Hepatocyte (in vitro differentiated cells): ENCODE measurements at places on chromosomes 1 and 21.

DNA sequence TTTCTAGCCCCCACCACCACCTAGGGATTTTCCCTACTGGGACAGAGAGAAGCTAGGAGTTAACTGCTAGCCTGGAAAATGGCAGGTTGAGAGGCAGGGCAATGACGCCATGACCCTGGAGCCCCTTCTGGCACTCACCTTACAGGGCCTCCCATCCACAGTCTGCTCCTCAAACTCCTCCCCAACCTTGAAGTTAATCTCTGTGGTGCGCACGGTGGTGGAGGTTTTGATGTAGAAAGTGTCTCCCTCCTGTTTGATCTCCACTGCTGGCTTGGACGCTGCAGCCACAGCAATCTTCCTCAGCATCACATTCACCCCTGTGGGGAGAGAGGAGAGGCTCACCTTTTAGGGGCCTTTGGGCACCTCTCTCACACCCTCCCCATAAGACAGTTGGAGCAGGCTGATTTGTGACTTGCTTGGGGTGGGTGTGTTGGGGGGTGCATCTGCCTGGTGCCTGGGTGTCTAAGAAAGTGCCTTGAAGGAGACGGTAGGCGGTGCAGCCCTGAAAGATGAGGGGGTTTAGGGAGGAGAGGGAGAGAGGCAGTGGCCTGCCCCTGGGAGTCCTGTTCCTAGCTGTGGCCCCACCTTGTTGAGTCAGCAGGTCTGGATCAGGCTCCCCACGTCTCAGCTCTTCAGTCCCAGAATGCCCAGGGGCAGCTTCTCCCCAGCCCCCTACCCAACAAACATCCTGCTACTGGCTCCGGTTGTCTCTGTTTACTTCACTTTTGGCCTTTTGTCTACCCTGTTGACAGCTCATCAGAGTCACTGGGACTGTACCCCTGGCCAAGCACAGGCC is 4.4 kb downstream of the CRABP2 start:
- H3K27me3 ChIP-seq: no peaks in the 10 kb centered on the region
- H3K4me1 ChIP-seq: peaks cover 30% of the 10 kb centered on the region
- no peak for DNase-seq

GRCh38 chr1:18299441-18300338 is 181.0 kb upstream of the KLHDC7A start:
- no peak overlapping the region for H3K27ac ChIP-seq
- no peak overlapping the region for H3K4me3 ChIP-seq
- peaks cover 35% of the 10 kb centered on the region for H3K27me3 ChIP-seq
- H3K4me1 ChIP-seq: no peaks in the 10 kb centered on the region
- DNase-seq: peak; percentile 40
- H3K36me3 ChIP-seq: no peaks in the 10 kb centered on the region

DNA sequence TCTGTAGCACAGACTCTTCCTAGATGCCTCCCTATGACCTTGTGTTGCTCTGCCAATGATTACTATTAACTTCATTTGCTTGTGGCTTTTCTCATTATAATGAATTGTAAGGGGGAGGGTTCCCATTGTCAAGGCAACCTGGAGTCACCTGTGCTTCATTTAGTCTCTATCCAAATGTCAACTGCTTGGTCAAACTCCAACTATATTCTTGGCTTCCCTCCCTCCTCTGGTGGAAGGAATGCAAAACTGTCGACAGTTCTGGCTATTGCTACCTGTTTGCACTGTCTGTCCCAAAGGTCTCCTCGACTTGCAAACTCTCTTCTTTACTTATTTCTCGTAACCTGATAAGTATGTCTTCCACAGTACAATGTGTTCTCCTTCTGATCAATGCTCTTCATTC is 100.3 kb downstream of the CACNA1E start:
- peak; percentile 64 for DNase-seq
- no peaks in the 10 kb centered on the region for H3K27me3 ChIP-seq
- no peaks in the 10 kb centered on the region for H3K36me3 ChIP-seq
- no peak overlapping the region for H3K27ac ChIP-seq
- no peak overlapping the region for H3K4me3 ChIP-seq

DNA sequence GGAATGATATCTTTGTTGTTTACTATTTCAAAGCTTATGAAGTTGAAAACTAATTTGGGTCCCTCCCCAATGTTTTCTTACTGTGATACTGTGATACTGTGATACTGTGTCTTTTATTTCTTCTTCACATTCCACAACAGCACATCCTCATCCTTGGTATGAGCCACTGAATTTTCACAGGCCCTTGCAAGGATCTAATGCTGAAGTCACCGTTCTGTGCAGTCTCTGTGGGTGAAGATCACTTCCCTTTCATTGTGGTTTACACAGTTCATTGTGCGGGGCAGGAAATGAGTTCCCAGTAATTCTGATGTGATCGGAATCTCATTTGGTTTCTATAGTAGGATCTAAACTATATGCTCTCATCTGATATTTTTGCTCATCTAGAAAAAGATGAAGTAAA is 32.1 kb upstream of the PAXBP1 start:
- H3K27ac ChIP-seq: no peak overlapping the region
- no peaks in the 10 kb centered on the region for H3K27me3 ChIP-seq

- H3K27me3 ChIP-seq: no peaks in the 10 kb centered on the region
- H3K36me3 ChIP-seq: no peaks in the 10 kb centered on the region
- DNase-seq: no peak
- H3K4me3 ChIP-seq: no peak overlapping the region
- no peak overlapping the region for H3K27ac ChIP-seq
Measured at GRCh38 chr1:43510621-43511020, 20.1 kb upstream of the PTPRF start.

DNA sequence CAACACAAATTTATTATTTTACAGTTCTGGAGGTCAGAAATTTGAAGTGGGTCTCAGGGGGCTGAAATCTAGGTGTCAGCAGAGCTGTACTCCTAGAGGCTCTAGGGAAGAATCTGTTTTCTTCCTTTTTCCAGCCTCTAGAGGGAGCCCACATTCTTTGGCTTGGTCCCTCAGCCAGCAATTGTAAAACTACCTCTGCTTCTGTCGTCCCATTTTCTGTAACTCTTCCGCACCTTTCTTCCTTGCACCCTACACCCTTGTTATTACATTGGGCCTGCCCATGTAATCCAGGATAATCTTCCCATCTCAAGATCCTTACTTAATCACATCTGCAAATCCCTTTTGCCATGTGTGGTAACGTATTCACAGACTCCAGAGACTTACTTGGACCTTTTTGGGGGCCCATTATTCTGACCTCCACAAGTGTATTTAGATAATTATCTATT is 24.8 kb upstream of the THEM4 start:
- DNase-seq: peak; percentile 81
- no peak overlapping the region for H3K4me3 ChIP-seq
- H3K27ac ChIP-seq: peak overlapping the region; percentile 85
- H3K36me3 ChIP-seq: no peaks in the 10 kb centered on the region
- peaks cover 18% of the 10 kb centered on the region for H3K4me1 ChIP-seq

DNA sequence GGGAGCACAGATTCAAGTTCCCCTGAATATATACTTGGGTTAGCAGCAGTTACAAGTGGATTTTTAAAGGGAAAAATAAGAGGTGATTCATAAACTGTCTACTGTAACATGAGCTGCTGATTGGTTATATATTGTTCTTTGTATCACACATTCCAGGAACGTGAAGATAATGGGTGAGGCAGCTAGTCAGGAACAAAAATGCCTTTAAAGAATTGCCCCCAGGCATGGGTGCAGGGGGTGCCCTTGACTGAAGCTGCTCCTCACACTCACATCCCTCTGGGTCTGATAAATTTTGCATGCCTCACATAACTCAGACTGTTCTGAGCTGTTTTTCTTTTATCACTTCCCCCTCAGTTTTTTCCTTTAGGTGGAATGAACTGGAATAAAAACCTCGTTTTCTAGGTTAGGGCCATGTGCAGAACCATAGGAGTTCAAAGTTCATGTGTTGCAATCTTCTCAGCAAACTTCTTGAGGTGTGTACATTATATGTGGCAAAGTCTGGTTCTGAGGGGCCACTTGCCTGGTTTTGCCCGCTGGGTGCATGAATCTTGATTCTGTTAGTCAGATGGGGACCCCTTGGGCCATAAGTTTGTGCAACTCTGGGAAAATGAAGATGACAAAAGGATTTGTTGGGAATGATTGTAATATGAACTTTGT is 21.1 kb downstream of the TBX19 start:
- no peak overlapping the region for H3K4me3 ChIP-seq
- H3K27me3 ChIP-seq: no peaks in the 10 kb centered on the region
- H3K4me1 ChIP-seq: peaks cover 19% of the 10 kb centered on the region
- peak overlapping the region; percentile 80 for H3K27ac ChIP-seq
- DNase-seq: peak; percentile 41

GRCh38 chr1:174433451-174433850 is 14.3 kb upstream of the GPR52 start:
- no peaks in the 10 kb centered on the region for H3K36me3 ChIP-seq
- no peak for DNase-seq
- no peaks in the 10 kb centered on the region for H3K27me3 ChIP-seq

DNA sequence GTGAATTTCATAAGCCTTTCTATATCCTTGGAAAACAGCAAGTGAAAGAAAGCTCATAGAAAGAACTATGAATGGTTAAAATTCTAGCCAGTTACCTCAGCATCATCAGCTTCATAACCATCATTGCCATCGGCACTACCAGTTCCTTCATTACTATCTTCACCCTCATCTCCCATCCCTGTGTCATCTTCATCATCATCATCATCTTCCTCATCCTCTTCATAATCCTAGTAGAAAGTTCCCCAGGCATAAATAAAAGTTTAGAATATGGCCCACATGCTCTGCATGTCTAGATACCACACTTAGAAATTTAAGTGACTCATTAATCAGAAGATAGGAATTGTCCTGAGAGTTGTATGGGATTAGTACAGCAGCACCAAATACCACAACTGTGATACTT is 49.0 kb downstream of the TPR start:
- no peak overlapping the region for H3K27ac ChIP-seq
- DNase-seq: no peak
- H3K36me3 ChIP-seq: no peaks in the 10 kb centered on the region
- H3K27me3 ChIP-seq: no peaks in the 10 kb centered on the region

- H3K36me3 ChIP-seq: no peaks in the 10 kb centered on the region
- no peaks in the 10 kb centered on the region for H3K27me3 ChIP-seq
- no peaks in the 10 kb centered on the region for H3K4me1 ChIP-seq
- H3K27ac ChIP-seq: no peak overlapping the region
- H3K4me3 ChIP-seq: no peak overlapping the region
- DNase-seq: no peak
Measured at GRCh38 chr1:51558375-51558924, 39.4 kb upstream of the EPS15 start.

GRCh38 chr1:92167151-92167550 is 50.6 kb upstream of the C1orf146 start:
- no peak overlapping the region for H3K27ac ChIP-seq
- H3K4me3 ChIP-seq: no peak overlapping the region
- no peak for DNase-seq
- no peaks in the 10 kb centered on the region for H3K27me3 ChIP-seq
- H3K36me3 ChIP-seq: no peaks in the 10 kb centered on the region

- H3K27ac ChIP-seq: peak within 1 kb of the TSS; percentile 86
- peaks cover 23% of the 10 kb centered on the region for H3K27me3 ChIP-seq
- H3K4me3 ChIP-seq: peak within 1 kb of the TSS; percentile 82
- H3K4me1 ChIP-seq: peaks cover 15% of the 10 kb centered on the region
Measured at GRCh38 chr1:40316595-40317393, at the start of gene COL9A2. COL9A2 (minus strand) TSS chr1:40317286; CDS start chr1:40317197, 89 bp downstream.

- no peaks in the 10 kb centered on the region for H3K27me3 ChIP-seq
- H3K4me3 ChIP-seq: no peak overlapping the region
- H3K4me1 ChIP-seq: no peaks in the 10 kb centered on the region
- DNase-seq: no peak
- H3K27ac ChIP-seq: no peak overlapping the region
- H3K36me3 ChIP-seq: no peaks in the 10 kb centered on the region
Measured at GRCh38 chr1:178362747-178363146, 134.0 kb downstream of the CLEC20A start.

DNA sequence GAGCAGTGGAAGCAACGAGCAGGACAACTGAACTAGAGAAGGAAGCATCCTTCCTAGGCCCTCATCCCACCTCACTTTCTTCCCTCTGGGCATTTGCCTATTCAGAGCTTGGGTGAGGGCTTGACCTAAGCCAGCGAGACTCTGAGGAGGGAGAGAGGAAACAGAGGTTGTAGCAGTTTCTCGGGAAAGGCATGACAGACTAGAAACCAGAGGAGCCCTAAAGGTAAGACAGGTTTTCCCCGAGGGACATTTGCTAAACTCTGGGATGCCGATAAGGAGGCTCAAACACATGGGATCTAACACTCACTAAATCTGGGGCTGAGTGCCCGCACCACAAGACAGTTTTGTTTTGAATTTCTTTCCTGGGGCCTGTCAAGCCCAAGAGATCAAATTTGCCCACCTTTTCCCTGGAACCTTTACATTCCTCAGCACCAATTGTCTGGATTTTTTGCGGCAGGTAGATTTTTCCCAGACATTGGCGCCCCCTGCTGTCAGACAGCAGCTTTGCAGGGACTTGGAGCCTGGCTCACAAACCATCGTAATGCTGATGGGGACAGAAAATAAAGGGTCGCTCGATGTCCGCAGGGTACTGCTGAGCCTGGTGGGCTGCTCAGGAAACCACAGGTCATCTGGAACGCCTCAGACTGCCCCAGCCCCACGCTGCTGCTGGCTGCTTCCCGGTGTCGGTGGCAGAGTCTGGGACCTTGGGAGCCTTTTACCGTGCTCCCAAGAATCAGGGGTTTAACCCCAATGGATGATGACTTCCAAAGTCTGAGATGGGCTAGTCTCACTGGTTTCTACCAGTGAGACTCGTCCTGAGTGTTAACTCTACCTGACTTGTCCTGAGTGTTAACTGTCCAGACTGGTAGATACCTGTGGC is 23.4 kb upstream of the TSPAN2 start:
- no peaks in the 10 kb centered on the region for H3K27me3 ChIP-seq
- H3K36me3 ChIP-seq: no peaks in the 10 kb centered on the region
- no peak overlapping the region for H3K27ac ChIP-seq
- H3K4me1 ChIP-seq: peaks cover 6% of the 10 kb centered on the region
- DNase-seq: peak; percentile 34
- H3K4me3 ChIP-seq: no peak overlapping the region

- no peak overlapping the region for H3K27ac ChIP-seq
- DNase-seq: no peak
- no peaks in the 10 kb centered on the region for H3K36me3 ChIP-seq
- H3K4me3 ChIP-seq: no peak overlapping the region
- H3K4me1 ChIP-seq: no peaks in the 10 kb centered on the region
Measured at GRCh38 chr1:224760163-224760562, 144.0 kb downstream of the CNIH3 start.

- H3K4me1 ChIP-seq: no peaks in the 10 kb centered on the region
- H3K27me3 ChIP-seq: no peaks in the 10 kb centered on the region
- H3K27ac ChIP-seq: no peak overlapping the region
Measured at GRCh38 chr1:2953688-2954285, 67.5 kb upstream of the ACTRT2 start.
